Fibroblast of villous mesenchyme (primary cell): ENCODE measurements at places on chromosomes 12 and 14. TPM values are rescaled to one million over a fixed set of nuclear protein-coding genes. Genes with fewer than 3 reads are reported as not detected.

- no peak for DNase-seq
Observed at GRCh38 chr14:74947353-74948227, 7.8 kb downstream of the PGF start.

GRCh38 chr12:89092297-89092696 lies 260.0 kb downstream of the DUSP6 start:
- no peak for DNase-seq

MAP1LC3B2 gene
- total RNA-seq = 0.32 and 0.43 TPM in 2 replicates

GRCh38 chr14:52553002-52553670 lies 500 bp downstream of the GPR137C start:
- DNase-seq = peak; percentile 5

GLIPR1L1 gene
- not detected in 2 replicates for total RNA-seq

- DNase-seq = no peak
Observed at GRCh38 chr12:26830783-26831551, 2.0 kb downstream of the ITPR2 start.

DLK1 gene
- total RNA-seq = not detected in 2 replicates

DNA sequence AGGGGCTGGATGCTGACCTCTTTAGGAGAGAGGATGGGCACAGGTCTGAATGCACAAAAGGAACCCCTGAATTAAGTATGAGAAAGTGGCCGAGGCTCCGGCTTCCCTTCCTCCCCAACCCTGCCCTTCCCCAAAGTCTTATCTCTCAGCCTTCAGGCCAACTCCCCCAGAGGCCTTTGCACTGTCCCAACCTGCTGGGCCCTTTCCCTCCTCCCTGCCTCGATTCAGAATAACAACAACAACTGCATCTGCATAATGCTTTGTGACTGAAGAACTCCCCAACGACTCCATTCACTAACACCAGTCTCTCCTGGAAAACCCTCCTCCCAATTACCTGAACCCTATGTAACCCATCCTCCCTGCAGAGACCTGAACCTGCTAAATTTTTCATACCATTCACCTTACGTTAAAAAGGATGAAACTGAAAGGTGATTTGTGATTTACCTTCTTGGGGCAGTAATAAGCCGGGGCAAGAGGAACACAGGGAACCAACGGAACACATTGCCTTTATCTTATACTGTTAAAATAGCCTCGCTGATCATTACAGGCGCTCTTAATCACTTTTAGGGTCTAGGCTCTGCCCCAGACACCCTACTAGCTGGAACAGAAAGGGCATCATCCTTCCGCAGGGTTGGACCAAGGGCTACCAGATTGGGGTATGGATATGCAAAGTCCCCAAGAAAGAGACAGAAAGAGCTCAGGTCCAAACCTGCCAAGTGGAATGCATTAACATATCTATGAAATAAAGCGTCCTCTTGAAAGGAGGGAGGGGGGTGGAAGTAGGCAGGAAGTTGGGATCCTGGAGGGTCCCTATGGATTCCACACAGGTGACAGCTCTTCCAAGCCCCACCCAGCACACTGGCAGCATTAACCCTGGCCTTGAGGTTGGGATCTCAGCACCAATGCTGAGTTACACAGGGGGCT lies 24.2 kb upstream of the FOXN3 start:
- no peak for DNase-seq

GRCh38 chr14:88598097-88598675 lies 35.3 kb downstream of the ZC3H14 start:
- no peak for DNase-seq

FKBP3 gene
- total RNA-seq = 22.2 and 30.7 TPM in 2 replicates

SRRM4 gene
- not detected in 2 replicates for total RNA-seq

- DNase-seq = peak; percentile 79
Observed at GRCh38 chr12:47819896-47820630, at the start of gene HDAC7. TSS of gene HDAC7 (minus strand) at chr12:47819903. CDS start at chr12:47819785, 118 bp downstream.

RPS6KA5 gene
- 0.86 and 0.97 TPM in 2 replicates for total RNA-seq

CCDC88C gene
- total RNA-seq = under 0.01 and 0.32 TPM in 2 replicates

DNA sequence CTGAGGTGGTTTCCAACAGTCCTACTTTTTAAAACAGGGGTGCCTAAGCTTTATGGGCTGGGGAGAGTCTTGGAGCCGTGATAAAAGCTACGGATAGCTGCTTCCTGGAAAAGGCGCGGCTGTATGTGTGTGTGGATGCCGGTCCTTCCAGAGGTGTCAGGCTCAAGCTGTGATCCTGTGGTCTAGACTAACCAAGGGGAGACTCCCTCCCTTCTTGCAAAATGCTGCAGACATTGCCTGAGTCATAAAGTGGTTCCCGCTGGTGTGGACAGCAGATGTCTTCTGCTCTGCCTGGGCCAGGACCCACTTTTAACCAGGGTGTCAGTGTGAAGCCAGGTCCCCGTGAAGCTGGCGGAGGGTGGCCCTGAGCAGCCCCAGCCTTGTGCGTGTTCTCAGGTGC lies 37.8 kb downstream of the CCDC92 start:
- peak; percentile 66 for DNase-seq

DNA sequence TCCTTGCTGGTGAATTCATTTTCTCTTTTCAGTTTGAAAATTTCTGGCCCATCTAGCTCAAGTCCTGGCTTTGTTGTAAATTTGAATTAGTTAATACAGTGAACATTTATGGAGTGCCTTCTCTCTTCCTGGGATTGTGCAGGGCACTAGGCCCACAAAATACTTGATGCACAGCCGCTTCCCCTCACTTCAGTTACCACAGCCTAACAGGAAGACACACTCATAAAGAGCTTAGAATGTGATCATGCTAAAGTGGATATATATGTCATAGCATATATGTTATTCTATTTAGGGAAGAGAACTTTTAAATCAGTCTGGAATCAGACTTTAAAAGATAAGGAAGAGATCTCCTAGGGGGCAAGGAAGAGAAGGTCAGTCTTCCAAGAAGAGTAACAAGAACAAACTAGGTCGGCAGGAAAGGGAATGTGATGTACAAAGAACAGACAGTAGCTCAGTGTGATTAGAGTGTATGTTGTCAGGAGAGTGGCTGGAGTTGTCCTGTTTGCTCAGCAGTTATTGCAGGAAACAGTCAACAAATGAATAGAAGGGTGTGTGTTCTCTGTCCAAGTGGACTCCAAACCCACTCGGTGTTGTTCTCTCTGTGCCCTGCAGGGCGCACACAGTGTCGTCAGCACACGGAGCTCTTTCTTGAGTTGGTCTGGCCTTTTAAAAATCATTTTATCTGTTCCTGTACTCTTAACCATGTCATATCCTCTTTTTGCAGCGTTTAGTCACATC lies 74.4 kb downstream of the DAAM1 start:
- no peak for DNase-seq

DNA sequence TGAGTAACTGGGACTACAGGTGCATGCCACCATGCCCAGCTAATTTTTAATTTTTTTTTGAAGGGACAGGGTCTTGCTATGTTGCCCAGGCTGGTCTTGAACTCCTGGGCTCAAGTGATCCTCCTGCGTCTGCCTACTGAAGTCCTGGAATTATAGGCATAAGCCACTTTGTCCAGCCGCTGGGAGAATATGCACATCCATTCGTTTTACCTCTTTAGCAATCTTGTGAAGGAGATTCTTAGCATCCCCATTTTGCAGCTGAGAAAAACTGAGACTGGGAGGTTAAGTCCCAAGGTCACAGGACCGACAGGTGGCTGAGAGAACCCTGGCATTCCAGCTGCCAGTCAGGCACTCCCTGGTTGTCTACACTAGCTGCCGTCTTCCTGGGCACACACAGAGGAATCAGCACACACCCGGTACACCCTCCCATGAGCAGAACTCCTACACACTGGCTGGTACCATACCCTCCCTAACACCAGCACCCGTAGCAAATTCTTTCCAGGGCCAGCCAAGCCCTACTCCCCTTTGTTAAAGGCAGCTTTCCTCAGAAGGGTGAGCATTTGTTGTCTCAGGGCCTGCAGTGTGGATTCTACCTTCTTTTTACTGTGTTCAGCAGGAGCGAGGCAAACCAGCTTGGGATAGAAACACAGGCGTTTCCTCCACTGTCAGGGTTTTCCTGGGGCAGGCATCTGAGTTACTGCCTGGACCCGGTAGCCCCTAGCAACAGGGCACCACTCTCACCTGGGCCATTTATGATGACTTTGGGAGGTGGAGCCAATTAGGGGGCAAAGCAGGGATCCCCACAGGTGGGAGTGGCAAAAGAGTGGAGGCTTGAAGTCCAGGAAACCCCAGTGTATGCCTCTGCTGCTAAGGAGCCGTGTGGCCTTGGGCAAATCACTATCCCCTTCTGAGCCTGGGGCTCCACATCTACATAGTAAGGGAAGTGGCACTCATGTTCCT lies 70.2 kb downstream of the IRF2BPL start:
- DNase-seq = no peak

GRCh38 chr12:63965936-63966605 lies 121.6 kb downstream of the SRGAP1 start:
- no peak for DNase-seq

DNA sequence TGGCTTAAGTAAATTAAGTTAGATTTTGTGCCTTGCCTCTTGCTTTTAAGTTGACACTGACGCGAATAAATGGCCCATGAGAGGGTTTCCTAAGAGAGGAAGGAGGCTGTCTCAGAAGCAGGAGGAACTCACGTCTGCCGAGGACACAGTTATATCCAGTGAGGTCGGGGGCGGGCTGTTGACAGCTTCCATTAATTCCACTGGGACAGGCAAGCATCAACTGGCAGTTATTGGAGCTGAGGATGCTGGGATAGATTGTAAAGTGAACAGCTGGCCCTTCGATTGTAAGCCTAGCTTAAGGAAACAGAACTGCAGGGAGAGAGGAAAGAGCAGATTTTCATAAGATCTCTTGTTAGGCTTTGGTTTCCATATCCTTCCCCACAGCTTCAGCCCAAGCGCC lies 399.2 kb downstream of the IPO8 start:
- no peak for DNase-seq

GRCh38 chr12:24596768-24597388 lies 352.0 kb downstream of the BCAT1 start:
- DNase-seq = peak; percentile 65

DNA sequence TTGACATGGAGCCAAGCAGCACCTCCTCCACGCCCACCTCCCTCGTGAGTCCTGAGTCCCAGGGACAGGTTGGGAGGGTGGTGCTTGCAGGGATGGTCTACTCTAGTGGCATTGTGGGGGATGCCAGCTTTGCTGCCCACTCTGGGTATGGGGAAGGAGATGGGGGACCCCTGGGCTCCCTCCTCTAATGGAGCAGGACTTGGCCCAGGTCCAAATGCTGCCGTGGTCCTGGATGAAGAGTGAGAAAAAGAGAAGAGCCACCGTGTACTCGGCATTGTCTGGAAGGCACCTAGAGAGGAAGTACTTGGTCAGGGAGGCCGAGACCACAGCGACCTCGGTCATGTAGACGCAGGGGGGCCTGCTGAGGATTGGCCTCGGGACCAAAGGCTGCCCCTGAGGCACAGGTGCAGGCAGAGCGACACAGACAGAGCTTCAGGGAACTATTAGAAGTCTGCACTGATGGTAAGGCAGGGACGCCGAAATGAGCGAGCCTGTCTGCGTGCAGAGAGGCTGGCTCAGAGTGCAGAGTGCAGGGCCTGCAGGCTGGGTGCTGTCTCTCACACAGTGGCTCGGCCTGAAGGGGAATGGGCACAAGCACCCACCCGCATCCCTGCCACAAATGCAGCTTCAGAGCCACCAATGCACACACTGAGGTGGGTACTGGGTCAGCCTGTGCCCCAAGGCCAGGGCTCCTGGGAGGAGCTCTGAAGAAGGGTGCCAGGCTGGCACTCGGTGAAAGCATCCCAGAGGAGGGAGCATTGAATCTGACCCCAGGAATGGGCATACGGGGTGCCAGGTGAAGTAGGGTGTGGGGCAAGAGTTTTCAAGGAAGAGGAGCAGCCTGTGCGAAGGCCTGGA lies 17.4 kb downstream of the NGB start:
- no peak for DNase-seq

- peak; percentile 6 for DNase-seq
Observed at GRCh38 chr12:72323881-72324280, 51.7 kb downstream of the TRHDE start.

DNA sequence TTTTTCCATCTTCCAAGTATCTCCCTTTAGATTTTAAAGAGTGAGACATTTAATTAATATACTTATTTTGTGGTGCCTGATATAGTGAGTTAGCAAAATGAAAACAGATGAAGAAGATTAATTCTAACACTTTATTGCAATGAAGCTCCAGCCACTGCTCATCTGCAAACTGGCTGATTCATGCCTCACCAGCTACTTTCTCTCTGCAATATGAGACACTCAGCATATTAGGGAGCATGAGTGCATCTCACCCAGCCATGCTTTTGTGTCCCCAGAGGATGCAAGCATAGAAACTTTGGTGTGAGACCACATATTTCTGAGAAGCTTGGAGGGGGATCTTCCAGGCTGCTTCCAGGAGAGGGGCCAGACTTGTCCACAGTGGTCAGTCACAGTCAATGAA lies 148.6 kb downstream of the BMP4 start:
- no peak for DNase-seq

HOXC5 gene
- total RNA-seq = 0.43 and 1.3 TPM in 2 replicates

GRCh38 chr12:3367750-3368444 lies 123.1 kb upstream of the PRMT8 start:
- no peak for DNase-seq

SLC8A3 gene
- total RNA-seq = under 0.01 TPM in 1 of 2 replicates, not detected in the other

GRCh38 chr12:124777399-124778372 lies 86.0 kb downstream of the SCARB1 start:
- no peak for DNase-seq

DNA sequence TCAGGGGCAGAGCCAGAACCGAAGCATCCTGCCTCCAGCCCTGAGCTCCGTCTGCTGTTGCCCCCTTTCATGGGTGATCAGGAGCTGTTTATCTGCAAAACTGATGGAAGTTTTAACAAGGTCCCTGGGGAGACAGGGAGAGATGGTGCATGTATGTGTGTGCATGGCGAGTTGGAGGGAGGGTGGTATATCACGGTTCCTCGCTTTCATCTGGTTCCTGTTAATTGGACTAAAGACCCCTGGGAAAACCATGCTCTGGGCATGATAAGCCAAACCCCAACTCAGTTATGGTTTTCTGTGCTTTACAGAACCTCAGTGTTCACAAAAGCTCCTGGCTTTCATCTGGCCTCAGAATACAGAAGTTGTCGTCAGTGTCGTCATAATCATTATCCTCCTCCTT lies 133.6 kb downstream of the KSR2 start:
- no peak for DNase-seq

DNA sequence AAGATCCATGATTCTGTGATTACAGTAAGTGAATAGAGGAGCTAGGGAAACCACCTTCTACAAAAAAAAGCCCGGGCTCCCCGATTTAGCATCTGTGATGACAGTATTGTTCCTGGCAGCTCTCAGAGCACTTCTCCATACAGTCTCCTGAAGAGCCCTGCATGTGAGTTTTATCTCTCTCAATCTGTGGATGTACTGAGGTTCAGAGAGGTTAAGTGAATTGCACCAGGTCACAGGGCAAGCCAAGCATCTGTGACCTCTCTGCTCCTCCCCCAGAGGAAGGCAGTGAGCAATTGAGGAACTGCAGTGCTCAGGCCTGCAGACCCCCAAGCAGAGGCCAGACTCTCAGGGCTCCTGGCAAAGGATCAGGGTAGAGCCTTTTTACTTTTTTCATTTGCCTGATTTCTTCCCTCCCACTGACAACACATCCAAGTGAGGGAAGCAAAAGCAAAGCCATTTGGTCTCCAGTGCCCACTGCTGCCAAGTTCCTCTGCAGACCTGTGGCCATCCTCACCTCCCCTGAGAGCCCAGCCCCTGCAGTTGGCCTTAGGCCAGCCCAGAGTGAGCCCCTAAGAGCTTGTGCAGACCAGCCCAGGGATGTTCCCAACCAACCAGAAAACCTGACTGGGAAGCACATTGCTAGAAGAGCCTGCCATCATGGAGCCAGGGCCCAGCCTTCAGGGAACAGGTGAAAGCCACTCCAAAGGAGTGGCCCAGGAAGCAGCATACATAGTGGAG lies 47.6 kb upstream of the PNMA1 start:
- no peak for DNase-seq

- peak; percentile 80 for DNase-seq
Observed at GRCh38 chr12:121579981-121580868, 598 bp downstream of the KDM2B start.

- DNase-seq = no peak
Observed at GRCh38 chr14:89810101-89810500, 144.4 kb downstream of the EFCAB11 start.
